CD4-positive, alpha-beta T cell treated with Interleukin-6 at 100 ng/mL for 8 hours (primary cell): ENCODE measurements at places on chromosomes 4 and X.

DNA sequence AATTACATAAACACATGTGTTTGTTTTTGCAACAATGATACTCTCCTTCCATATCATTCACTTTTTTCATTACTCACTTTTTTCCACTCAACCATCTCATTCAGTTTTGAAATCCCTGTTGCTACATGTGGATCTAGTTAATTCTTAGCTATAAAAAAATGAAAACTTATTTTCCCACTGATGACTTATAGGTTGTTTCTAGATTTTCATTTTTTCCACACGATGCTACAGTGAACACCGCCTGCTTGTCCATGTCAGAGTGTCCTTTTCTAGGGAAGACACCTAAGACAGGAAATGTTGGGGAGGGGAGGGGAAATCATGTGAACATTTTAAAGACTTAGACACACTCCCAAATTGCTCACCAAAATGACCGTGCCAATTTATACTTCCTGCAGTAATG, 70.2 kb downstream of the SUPT20HL2 start:
- no peak for DNase-seq

DNA sequence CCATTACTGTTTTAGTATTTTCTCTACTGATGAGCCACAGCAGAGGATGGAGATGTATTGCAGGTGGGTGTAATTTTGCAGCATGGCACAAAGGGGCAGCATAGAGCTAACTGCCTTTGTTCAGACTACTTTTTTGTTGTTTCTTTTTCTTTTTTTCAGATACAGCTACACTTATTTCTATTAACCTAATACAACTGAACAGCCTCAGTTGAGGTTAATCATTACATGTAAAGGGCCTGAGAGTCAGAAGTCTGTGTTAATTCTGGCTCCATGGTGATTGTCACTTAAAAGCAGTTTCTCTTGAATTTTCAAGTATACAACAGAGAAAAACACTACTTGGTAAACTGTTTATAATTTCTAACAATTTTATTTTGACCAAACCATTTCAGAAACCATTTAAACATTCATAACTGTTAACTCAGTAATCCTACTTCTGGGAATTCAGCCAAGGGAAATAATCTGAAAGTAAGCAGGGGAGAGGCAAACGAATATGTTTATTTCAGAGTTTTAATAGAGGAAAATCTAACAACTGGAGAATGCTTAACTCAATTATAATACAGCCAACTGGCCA, 13.9 kb upstream of the PPEF2 start:
- peak; percentile 21 for DNase-seq

DNA sequence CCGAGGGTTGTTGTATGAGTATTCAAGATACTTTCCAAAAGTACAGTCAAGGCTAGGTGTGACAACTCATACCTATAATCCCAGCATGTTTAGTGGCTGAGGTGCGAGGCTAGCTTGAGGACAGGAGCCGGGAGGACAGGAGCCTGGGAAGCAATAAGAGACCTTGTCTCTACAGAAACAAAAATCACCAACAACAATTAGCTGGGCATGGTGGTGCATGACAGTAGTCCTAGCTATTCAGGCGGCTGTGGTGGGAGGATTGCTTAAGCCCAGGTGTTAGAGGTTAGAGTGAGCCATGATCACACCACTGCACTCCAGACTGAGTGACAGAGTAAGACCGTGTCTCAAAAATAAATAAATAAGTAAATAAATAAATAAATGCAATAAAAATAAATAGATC, 91.6 kb downstream of the TLL1 start:
- no peak for DNase-seq

DNA sequence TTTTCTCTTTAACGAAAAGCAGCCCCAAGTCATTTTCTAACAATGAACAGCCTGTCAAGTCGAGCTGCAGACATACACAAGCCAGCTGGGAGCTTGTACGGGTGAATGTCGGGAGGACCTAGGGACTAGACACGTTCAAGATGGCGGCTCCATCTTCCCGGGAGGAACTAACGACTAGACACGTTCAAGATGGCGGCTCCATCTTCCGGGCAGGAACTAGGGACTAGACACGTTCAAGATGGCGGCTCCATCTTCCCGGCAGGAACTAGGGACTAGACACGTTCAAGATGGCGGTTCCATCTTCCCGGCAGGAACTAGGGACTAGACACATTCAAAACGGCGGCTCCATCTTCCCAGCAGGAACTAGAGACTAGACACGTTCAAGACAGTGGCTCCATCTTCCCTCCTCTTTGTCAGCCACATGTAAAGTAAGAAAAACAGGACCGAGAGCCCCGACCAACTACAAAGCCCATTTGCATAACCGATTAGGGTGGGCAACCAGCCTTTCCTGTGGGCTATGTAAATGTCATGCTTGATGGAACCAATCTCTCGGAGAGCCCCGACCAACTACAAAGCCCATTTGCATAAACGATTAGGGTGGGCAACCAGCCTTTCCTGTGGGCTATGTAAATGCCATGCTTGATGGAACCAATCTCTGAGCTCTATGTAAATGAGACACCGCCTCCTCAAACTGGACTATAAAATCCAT, 175.5 kb downstream of the DHRSX start:
- DNase-seq, result peak; percentile 75

GRCh38 chr4:15043922-15044321, 41.6 kb downstream of the CPEB2 start:
- no peak for DNase-seq

DNA sequence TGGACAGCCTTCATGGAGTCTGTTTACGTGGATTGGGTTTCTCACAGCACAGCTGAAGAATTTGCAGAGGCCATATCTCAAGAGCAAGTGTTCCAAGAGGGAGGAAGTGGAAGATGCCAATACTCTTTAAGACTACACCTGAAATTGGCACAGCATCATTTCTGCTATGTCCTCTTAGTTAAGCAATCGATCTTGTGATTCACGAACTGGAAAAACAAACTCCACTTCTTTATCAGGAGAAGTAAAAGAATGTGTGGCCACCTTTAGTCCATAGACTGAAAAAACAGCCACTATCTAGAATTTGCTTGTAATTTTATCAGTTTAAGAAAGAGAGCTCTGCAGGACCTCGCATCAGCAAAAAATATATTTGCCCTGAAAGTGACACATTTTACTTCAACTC, 473.1 kb upstream of the ATOH1 start:
- DNase-seq, result no peak
